ENCODE measurements at places on chromosomes 6 and 20. TPM values are rescaled to one million over a fixed set of nuclear protein-coding genes. Genes with fewer than 3 reads are reported as not detected.

The AGER gene
- 3.1 TPM for total RNA-seq

The CPNE5 gene
- 1.5 TPM for total RNA-seq

GRCh38 chr6:53750052-53750650 is 44.7 kb upstream of the LRRC1 start:
- DNase-seq = no peak
- no peaks in the 10 kb centered on the region for H3K4me1 ChIP-seq
- H3K36me3 ChIP-seq = no peaks in the 10 kb centered on the region
- H3K27ac ChIP-seq = no peak overlapping the region
- no peak overlapping the region for H3K4me3 ChIP-seq

DNA sequence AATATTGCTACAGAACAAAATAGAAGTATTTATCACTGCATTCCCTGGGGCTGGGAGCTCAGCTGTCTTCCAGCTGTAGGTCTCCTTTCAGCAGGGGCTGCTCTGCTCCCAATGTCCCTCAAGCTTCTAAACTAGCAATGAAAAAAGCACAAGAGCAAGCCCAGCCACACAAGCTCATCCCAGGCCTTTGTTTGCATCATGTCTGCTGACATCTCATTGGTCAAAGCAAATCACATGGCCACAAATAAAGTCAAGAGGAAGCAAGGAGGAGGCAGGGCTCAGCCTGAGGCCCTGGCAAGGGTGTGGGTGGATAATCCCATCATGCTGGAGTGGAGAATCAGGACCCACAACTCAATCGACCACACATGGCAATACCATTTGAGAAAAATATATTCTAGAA is 2.2 kb upstream of the BFSP1 start:
- H3K27ac ChIP-seq = no peak overlapping the region
- DNase-seq = no peak
- H3K36me3 ChIP-seq = no peaks in the 10 kb centered on the region
- H3K4me3 ChIP-seq = no peak overlapping the region
- H3K27me3 ChIP-seq = no peaks in the 10 kb centered on the region

Measured in pancreas (tissue), 10 donors.